A549 treated with RU486 at 1 μM for 4 hours (cell line): ENCODE measurements at places on chromosomes 3 and 15. TPM values are rescaled to one million over a fixed set of nuclear protein-coding genes. Genes with fewer than 3 reads are reported as not detected.

ZKSCAN7 gene
- total RNA-seq = not detected in 5 replicates

FANCD2OS gene
- total RNA-seq = not detected in 5 replicates

GOLGA8N gene
- 0.31 to 1.4 TPM (median 1.2 TPM) in 5 replicates for total RNA-seq

PFN2 gene
- 134 to 185 TPM (median 168 TPM) in 5 replicates for total RNA-seq

SEMA3B gene
- total RNA-seq = 5.2 to 10.2 TPM (median 6.5 TPM) in 5 replicates

SLC27A2 gene
- total RNA-seq = 28.1 to 33.7 TPM (median 29.4 TPM) in 5 replicates

CILP gene
- total RNA-seq = 0.04 to 0.09 TPM (median 0.05 TPM) in 5 replicates

CD276 gene
- 66.9 to 93.5 TPM (median 80.5 TPM) in 5 replicates for total RNA-seq

FBLN2 gene
- total RNA-seq = 1.6 to 3.4 TPM (median 2.5 TPM) in 5 replicates

MCTP2 gene
- not detected in 5 replicates for total RNA-seq

IL17RE gene
- total RNA-seq = 0.88 to 1.8 TPM (median 1.5 TPM) in 5 replicates

ZNF774 gene
- total RNA-seq = 0.78 to 1.5 TPM (median 1.3 TPM) in 5 replicates

IMPG2 gene
- 0.02 TPM in 1 of 5 replicates, not detected in the others for total RNA-seq

ATP2B2 gene
- total RNA-seq = 0.03 to 0.16 TPM (median 0.04 TPM) in 4 of 5 replicates, not detected in the other

TMIE gene
- total RNA-seq = 0.13 to 0.24 TPM (median 0.18 TPM) in 4 of 5 replicates, not detected in the other

ASB14 gene
- not detected in 5 replicates for total RNA-seq

ADCY5 gene
- total RNA-seq = 0.09 to 0.81 TPM (median 0.50 TPM) in 5 replicates

SNX4 gene
- 18.0 to 27.1 TPM (median 21.9 TPM) in 5 replicates for total RNA-seq

KBTBD8 gene
- total RNA-seq = 0.08 to 1.1 TPM (median 0.64 TPM) in 5 replicates

ZNF502 gene
- total RNA-seq = 1.3 to 2.2 TPM (median 1.4 TPM) in 5 replicates

EOMES gene
- total RNA-seq = 1.2 to 1.4 TPM (median 1.4 TPM) in 5 replicates

KLHL6 gene
- not detected in 5 replicates for total RNA-seq

GHSR gene
- not detected in 5 replicates for total RNA-seq

CX3CR1 gene
- total RNA-seq = not detected in 5 replicates

CPEB1 gene
- total RNA-seq = 2.4 to 4.4 TPM (median 3.1 TPM) in 5 replicates

TGM5 gene
- total RNA-seq = not detected in 5 replicates

SEMA3G gene
- 0.07 to 0.09 TPM (median 0.08 TPM) in 4 of 5 replicates, not detected in the other for total RNA-seq

CACNA2D3 gene
- total RNA-seq = 0.03 to 0.05 TPM in 2 of 5 replicates, not detected in the others

RAB5A gene
- 38.4 to 59.3 TPM (median 44.6 TPM) in 5 replicates for total RNA-seq

CORO2B gene
- 2.8 to 4.4 TPM (median 3.6 TPM) in 5 replicates for total RNA-seq

CISH gene
- total RNA-seq = 0.48 to 0.90 TPM (median 0.67 TPM) in 5 replicates

AP3B2 gene
- 0.49 to 1.5 TPM (median 0.71 TPM) in 5 replicates for total RNA-seq

CHRNA7 gene
- total RNA-seq = 3.0 to 4.6 TPM (median 4.1 TPM) in 5 replicates

PHLDB2 gene
- 13.4 to 25.9 TPM (median 25.2 TPM) in 5 replicates for total RNA-seq

MAP4 gene
- total RNA-seq = 90.6 to 109 TPM (median 98.9 TPM) in 5 replicates

LARP6 gene
- total RNA-seq = 55.7 to 88.3 TPM (median 82.7 TPM) in 5 replicates
